ENCODE measurements at places on chromosomes 5 and 9. TPM values are rescaled to one million over a fixed set of nuclear protein-coding genes. Genes with fewer than 3 reads are reported as not detected.

- no peak for DNase-seq
Observed at GRCh38 chr5:59992206-59992605, 98.7 kb upstream of the PDE4D start.

- DNase-seq, result no peak
Observed at GRCh38 chr5:97009212-97009898, 73.5 kb downstream of the LNPEP start.

GRCh38 chr9:136516191-136516654, 29.6 kb downstream of the NOTCH1 start:
- no peak for DNase-seq

DNA sequence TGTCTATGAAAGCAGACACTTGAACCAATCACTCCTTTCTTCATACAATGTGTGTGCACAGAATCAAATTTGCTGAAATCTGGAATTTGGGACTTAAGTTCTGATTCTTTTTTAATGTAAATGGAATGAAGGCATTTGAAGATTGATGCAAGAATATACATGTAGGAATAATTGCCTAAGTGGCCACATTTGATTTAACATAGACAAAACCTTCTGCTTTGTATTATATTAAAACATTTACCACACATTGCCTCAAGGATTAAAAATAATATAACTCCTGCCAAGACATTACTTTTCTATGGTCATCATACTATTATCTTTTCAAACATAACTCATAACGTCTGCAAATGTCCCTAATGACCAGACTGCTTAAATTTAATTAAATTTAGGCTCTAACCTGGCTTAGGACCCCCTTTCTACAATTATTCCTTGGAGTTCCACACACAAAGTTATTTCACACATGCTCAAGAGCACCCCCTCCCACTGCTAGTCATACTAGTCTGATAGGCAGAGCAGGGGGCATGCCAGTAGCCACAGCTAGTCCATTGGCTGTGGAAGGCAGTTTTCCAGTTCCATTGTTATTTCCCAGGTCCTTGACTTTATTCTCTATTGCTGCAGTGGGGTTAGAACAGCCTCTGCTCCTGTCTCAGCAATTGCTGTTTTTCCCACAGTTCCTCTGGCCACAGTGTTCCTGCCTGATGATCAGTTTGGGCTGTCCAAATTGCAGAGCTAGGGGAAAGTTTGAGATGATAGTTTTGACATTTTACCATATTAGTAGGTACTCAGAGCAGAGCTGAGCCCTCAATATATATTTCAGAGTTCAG, 360.6 kb upstream of the GRAMD2B start:
- DNase-seq, result no peak

GRCh38 chr9:92360083-92360482, 34.3 kb downstream of the CENPP start:
- DNase-seq, result no peak

- DNase-seq, result no peak
Observed at GRCh38 chr5:40021007-40021406, 596.2 kb upstream of the DAB2 start.

DNA sequence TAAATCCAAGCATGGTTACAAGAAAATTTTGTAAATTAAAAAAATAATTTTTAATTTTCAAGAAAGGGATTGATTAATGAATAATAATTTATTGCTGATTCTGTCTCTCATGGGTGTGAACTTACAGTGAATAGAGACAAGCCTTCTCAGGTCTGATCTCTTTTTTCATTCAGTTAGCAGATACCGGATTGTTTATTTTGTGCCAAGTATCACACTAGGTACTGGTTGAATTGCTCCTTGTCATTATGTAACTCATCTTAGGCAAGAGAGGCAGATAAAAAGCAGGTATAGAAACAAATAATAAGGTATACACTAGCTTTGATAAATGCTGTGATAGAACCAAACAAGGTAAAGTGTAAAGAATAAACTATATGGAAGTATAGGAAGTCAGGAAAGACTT, 283.3 kb downstream of the PJA2 start:
- no peak for DNase-seq

DNA sequence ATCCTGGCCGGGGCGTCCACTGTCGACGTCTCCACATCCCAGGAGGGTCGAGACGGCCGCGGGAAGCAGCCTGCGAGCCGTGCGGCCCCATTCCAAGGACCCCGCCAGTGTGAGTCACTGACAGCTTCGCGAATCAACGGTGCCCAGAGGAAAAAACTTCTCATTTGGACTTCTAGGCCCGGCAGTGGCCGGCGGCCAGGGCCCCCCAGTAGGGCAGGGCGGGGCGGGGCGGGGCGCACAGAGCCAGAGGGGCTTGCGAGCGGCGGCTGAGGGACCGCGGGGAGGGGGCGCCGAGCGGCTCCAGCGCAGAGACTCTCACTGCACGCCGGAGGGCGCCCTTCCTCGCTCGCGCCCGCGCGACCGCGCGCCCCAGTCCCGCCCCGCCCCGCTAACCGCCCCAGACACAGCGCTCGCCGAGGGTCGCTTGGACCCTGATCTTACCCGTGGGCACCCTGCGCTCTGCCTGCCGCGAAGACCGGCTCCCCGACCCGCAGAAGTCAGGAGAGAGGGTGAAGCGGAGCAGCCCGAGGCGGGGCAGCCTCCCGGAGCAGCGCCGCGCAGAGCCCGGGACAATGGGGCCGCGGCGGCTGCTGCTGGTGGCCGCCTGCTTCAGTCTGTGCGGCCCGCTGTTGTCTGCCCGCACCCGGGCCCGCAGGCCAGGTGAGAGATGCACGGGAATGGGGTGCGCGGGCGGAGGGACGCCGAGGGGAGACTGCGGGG, at the start of gene F2R:
Gene F2R (plus strand): TSS at position 391 of the 720 bp plus-strand sequence. CDS start 182 bp downstream, at position 573.
- DNase-seq, result no peak

GRCh38 chr5:113119246-113119924, 142.8 kb downstream of the DCP2 start:
- DNase-seq, result peak; percentile 50

DNA sequence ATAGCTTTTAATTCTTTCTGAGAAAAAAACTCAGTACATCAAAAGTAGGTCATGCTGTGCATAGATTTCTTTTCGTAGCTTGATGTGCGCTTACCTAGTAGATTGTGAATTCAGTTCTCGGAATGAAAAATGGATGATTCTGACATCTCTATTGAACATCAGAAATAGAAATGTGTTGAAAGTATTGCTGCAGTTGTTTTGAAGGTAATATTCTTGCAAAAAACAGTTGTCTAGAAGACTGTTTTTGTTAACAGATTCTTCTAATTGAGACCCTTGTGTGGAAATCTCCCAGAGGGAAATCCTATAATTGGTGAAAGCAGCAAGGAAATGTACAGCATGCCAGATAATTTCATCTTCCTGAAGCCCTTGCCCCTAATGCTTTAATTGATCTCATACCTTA, 54.5 kb downstream of the MACIR start:
- no peak for DNase-seq

DNA sequence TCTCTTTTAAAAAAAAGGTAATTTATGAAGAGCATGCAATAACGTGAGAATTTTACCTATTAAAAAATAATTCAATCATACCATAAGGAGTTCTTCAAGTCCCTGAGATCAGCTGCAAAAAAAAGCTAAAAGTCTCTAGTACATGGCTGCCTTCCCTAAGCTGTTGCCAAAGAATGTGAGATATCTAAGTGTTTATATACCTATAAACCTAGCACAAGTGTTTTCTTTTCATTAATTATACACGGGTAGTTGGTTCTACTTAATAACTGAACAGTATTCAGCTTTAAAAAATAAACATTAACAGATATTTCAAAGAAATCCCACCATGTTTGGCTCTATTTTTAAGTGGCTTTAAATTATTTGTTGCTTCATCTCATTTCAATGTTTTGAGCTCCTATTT, 25.9 kb downstream of the FNBP1 start:
- no peak for DNase-seq

DNA sequence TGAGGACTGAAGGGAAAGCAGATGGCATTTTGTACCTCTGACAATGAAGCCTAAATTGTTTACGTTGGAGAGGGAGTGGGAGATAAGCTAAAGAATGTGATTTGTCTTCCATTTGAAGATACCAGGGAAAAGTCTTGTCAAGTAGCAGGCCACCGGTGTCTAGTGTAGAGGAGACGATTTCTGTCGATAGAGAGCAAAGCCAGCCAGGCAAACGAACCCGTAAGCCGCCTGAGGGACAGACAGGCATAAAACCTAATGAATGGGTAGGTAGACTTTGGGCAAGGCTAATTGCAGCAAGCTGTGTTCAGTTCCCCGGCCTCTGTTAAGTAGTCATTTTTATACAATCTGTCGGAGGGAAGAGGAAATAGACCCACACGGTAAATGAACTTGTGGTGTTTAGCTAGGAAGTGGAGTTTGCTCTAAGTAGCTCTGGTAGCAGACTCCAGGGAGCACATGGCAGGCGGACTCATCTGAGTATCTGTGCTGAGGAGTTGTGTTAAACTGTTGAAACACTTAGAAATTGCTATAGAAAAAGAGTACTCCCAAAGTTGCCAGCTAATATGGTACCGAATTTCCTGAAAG, 28.8 kb downstream of the SMARCA2 start:
- DNase-seq, result no peak

- DNase-seq, result peak; percentile 63
Observed at GRCh38 chr5:90940227-90940995, 381.8 kb downstream of the ADGRV1 start.

DNA sequence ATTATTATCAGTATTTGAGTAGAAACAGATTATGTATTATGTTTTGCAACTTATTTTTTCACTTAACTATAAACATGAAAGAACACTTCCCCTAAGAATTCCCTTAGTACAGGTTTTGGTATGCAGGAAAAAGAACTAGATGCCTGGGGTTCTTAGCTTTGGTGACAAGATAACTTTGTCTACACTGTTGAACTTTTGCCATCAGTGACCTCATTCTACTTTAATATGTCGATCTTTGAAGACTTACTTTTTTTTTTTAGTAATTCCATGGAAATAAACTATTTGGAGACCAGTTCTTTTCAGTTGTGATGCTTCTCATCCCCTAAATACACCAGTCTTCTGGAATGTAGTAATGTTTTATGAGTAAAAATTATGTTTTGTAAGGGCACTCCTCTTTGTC, 34.3 kb downstream of the ZNF462 start:
- DNase-seq, result no peak

GRCh38 chr5:94941122-94941755, 322.8 kb downstream of the SLF1 start:
- peak; percentile 12 for DNase-seq

- no peak for DNase-seq
Observed at GRCh38 chr9:34556949-34557348, 32.6 kb downstream of the CNTFR start.

- DNase-seq, result peak; percentile 35
Observed at GRCh38 chr9:129838707-129839259, 3.5 kb downstream of the USP20 start.

DNA sequence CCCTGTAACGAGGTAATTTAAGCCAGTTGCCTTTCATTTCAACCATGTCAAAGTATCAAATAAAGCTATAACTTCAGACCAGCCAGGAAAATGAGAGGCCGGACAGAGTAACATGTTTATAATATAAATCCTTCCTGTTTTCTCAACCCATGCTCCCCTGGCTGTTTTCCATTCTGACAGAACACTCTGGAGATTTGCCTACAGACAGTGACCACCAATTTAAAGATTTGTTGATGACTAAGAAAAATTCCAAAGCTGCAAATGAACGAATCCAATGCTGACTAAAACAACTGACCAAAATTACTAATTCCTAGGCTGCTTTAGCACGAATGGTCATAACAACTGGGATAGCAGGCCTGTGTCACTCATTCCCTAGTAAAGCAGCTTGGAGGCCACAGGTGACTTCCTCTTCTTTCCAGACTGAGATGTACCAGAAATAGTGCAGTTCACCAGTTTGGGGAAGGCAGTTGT, 141.4 kb downstream of the AOPEP start:
- peak; percentile 87 for DNase-seq

TNC gene
- 204 TPM for total RNA-seq

SARDH gene
- total RNA-seq, result under 0.01 TPM

MAMDC4 gene
- total RNA-seq, result 1.5 TPM

NUTM2G gene
- total RNA-seq, result not detected

TAF11L11 gene
- total RNA-seq, result not detected

DIPK1B gene
- not detected for total RNA-seq

TMOD1 gene
- total RNA-seq, result not detected

SPINK7 gene
- total RNA-seq, result 13.7 TPM

LCN2 gene
- total RNA-seq, result 48.4 TPM

ELL2 gene
- total RNA-seq, result 76.3 TPM

FABP6 gene
- not detected for total RNA-seq

HAVCR2 gene
- 0.53 TPM for total RNA-seq

RLN2 gene
- total RNA-seq, result 0.90 TPM

Data from bronchial epithelial cell (primary cell).